Naive thymus-derived CD8-positive, alpha-beta T cell (primary cell): ENCODE measurements at places on chromosomes 7 and 10.

- DNase-seq: no peak
These were observed 281.0 kb downstream of the RPS24 start for GRCh38 chr10:78314651-78315050.

GRCh38 chr10:61271127-61271780 is 181.9 kb downstream of the TMEM26 start:
- no peak for DNase-seq

- DNase-seq: no peak
These were observed 8.6 kb downstream of the LZTS2 start for GRCh38 chr10:101007915-101008822.

DNA sequence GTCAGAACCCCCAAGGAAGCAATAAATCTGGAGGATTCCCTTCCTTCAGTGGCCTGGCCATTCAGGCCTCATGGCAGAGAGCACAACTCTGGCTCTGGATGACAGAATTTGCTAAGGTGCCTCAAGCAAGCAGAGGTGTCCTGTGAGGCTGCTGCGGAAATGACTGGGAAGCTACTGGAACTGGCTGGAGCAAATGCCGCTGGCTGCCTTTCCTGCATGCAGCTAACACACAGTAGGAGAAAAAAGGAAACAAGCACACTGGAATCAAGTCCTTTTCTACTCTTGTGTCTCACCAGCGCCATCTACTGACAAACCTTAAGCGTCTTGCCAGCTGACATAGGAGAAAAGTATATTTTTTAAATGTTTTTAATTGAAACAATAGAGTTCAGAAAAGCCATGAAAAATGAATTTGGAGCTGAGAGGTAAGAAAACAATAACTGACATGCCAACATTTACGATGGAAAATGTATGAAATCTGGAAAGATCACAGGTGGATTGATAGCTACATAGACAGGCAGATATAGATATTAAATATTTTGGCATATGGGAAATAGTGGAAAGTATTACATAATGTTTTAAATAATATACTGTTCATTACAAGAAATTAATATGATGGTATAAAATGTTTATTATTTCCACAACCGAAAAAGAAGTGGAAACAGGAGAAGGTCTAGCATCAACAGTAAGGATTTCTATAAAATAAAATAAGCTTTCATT is 951.6 kb downstream of the ANKRD7 start:
- no peak for DNase-seq

GRCh38 chr7:12130609-12131008 is 80.5 kb upstream of the TMEM106B start:
- DNase-seq: no peak

GRCh38 chr10:30553626-30554439 is 75.7 kb downstream of the LYZL2 start:
- DNase-seq: no peak

DNA sequence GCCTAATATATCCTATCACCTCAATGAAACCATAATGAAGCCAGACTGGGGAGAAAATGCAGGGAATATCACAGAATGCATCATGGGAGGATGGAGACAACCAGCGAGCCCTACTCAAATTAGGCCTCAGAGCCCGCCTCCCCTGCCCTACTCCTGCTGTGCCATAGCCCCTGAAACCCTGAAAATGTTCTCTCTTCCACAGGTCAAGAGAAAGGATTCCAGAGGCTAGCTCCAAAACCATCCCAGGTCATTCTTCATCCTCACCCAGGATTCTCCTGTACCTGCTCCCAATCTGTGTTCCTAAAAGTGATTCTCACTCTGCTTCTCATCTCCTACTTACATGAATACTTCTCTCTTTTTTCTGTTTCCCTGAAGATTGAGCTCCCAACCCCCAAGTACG is 31.5 kb downstream of the PRSS2 start:
- DNase-seq: no peak

DNA sequence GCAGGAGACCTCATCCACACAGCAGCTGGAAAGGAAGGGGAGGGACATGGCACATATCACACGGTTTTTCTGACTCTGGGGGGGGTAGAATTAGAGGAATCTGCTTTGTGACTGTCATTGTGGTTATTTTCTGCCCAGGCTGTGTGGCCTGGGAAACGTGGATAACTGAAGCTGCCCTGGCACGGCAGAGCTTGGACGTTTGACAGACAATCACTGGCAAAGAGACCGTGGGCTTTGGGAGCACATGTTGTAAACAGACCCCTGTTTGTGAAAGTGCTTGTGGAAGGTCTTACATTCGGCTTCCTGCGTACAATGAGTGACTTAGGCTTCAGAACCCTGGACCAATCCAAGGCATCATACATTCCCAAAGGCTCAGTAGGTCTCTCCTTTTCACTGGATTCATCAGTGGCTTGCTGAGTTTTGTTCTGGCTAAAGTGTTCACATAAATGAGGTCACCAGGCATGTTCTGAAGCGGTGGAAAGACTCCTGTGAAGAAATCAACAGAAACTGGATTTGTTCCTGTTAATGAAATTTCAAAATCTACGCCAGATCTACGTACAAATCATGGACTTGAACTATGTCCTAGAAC is 188.2 kb downstream of the TEX36 start:
- no peak for DNase-seq

GRCh38 chr10:104433669-104434068 is 80.0 kb downstream of the CFAP58 start:
- no peak for DNase-seq

DNA sequence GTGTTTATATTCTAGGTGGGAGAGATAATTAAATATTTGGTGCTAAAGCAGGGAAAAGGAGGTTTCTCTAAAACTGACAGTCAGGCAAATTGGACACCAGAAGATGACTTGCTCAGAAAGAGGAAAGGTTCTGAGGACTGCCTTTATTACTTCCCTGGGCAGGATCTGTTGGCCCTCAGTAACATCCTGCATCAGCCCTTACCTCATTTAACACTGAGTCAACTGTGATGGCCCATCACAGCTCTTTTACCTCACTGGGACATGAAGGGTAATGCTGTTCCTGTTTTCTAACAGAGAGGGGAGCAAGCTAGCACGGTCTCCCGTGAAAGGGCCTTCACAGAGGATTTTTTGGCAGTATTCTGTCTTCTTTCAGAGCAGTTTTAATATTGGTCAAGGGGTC is 12.0 kb downstream of the PPP1R17 start:
- DNase-seq: no peak

DNA sequence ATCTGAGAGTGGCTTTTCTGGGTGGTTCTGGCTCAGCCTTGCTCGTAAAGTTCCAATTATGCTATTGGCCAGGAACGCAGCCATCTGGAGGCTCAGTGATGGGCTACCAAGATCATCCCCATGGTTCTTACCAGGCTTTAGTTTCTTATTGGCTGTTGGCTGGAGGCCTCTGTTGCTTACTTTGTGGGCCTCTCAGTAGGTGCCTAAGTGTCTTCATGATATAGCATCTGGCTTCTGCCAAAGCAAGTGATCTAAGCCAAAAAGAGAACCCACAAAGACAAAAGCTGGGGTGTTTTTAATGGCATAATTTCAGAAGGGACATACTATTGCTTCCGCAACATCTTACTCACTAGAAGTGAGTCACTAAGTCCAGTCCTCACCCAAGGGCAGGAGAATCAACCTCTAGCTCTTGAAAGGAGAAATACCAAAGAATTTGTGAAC is 132.0 kb upstream of the MDFIC start:
- no peak for DNase-seq

- DNase-seq: peak; percentile 13
These were observed 43.7 kb upstream of the BPGM start for GRCh38 chr7:134602881-134603451.

DNA sequence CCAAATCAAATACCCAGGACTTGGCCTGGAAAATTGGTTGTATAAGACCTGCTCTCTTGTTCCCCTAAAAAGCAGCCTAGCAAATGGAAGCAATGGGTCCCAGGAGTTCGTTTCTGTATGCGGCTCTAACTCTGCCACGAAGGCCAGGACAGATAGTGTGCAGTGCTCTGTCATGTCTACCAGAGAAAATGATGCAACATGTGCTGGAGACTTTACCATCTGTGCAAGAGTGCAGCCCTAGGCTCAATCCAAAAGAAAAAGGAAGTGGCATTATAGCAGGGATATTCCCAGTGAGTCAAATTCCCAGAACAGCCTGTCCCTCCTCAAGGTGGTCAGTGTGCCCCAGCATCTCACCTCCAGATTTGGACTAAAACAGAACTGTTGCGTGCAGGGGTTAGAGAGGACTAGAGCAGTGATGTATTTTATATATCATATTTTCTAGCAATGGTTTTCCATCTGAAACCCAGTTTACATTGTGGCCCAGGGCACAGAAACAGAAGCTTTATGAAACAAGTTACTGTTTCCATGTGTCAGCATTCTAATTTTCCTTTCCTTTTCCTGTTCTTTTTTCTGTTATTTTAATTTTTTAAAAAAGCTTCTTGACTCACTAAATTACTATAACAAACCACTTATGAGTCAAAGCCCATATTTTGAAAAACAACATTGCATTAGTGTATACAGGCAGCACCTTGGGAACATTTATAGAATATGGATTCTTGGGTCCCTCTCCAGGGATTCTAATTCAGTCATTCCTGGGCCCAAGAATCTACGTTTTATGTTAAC is 311.2 kb downstream of the RNLS start:
- no peak for DNase-seq

- DNase-seq: no peak
These were observed 59.0 kb upstream of the AGR3 start for GRCh38 chr7:16940776-16941175.

- DNase-seq: no peak
These were observed 4.1 kb upstream of the OIT3 start for GRCh38 chr10:72889391-72889831.

GRCh38 chr10:38094927-38095574 is 914 bp downstream of the ZNF37A start:
- no peak for DNase-seq

DNA sequence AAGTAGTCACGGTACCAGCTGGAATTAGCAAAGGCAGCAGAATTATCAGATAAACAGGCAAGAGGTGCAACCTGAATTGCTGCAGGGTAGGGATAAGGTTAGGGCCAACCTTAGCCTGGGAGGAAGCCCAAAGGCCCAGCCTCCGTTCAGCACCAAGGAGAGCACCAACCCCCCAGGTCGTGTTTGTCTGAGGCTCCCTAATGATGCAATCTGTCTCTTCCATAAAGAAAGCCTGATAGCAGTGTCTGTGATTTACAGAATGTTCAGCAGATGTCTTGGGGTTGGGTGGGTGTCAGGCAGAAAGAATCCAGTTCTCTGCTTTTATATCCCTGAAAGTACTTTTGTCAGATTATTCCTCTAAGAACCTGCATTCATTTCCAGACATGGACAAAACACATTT is 328.4 kb upstream of the AOAH start:
- no peak for DNase-seq

- no peak for DNase-seq
These were observed 191.0 kb downstream of the DGKI start for GRCh38 chr7:137655804-137656203.

GRCh38 chr7:123846217-123846891 is 1.4 kb downstream of the HYAL4 start:
- no peak for DNase-seq

DNA sequence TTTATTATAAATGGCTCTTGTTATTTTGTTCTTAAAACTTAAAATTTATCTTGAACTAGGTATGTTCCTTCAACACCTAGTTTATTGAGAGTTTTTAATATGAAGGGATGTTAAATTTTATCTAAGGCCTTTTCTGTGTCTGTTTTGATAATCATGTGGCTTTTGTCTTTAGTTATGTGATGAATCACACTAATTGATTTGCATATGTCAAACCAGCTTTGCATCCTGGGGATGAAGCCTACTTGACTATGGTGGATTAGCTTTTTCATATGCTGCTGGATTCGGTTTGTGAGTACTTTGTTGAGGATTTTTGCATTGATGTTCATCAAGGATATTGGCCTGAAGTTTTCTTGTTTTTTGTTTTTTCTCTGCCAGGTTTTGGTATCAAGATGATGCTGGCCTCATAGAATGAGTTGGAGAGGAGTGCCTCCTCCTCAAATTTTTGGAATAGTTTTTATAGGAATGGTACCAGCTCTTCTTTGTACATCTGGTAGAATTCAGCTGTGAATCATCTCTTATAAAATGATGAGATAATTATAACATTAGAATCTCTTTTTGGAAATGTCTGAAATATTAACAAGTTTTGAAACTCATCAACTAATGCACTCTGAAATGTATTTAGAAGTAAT is 78.7 kb upstream of the AGR3 start:
- no peak for DNase-seq

DNA sequence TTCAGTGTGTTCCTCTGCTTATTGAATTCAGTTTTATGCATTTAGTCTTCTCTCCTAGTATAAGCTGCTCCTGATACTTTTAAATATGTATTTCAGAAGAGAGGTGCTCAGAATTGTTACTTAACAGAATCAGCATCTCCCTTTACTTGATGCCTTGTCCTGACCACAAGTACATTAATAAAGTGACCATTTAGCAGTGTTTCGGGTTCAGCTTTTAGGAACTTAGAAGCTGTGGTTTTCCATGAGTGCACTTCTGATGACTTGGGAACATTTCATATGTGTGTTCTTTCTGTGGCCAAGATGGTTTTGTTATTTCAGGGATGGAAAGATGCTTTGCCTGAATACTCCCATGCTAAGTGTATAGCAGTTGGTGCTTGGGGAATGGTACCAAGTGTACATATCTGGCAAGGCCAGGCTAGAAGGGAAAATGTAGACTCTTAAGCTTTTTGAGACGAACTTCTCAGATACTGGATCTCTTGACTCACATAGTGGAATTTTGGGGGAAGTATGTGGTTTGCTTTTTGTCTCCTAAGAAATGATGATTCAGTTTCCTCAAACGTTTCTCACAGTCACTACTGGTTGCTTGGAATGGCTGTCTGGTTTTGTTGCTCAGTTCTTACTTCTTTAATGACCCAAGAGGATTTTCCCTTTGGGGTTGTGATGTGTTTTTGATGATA is 17.2 kb downstream of the SGPL1 start:
- DNase-seq: no peak

DNA sequence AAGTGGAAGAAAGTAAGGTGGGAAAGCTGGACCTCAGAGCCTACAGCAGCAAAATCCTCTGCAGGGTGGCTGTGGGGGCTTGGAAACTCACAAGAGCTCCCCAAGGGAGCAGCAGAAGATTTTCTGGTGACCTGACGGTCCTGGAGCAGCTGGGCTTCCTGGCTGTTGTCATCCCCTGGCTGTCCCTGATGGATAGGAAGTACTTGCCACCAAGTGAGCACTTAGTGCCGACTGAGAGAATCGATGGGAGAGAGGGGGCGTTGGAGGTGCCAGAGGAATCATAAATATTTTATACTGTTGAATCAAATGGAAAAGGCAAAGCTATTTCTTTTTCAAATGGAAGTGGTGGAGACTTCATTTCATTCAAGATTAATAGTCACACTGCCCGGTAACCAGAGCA is 167.1 kb upstream of the ITGB1 start:
- DNase-seq: no peak

DNA sequence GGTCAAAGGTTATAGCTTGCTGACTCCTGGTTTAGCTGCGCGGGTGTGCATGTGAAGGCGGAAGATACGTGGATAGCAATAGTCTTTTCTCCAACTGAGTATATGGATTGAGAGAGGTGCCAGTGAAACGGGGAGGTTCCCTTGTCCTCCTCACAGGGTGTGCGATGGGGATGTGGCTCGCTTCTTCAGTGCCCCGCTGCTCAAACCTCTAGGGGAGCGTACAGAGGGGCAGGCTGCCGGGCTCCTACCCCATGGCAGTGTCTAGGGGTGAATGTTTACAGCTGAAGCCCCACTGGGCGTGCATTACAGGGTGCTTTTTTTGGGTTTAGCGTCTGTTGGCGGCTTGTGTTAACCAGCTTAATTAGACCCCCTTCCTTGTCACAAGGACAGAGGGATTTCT is 438.5 kb downstream of the CCSER2 start:
- DNase-seq: no peak

GRCh38 chr10:31679936-31680335 is 248.7 kb downstream of the ARHGAP12 start:
- DNase-seq: no peak
